CD8-positive, alpha-beta memory T cell (primary cell): ENCODE measurements at places on chromosomes 6 and 20. TPM values are rescaled to one million over a fixed set of nuclear protein-coding genes. Genes with fewer than 3 reads are reported as not detected.

The TINAG gene
- not detected for total RNA-seq

The CRIP3 gene
- total RNA-seq, result not detected

The SLC52A3 gene
- not detected for total RNA-seq

The RAET1G gene
- not detected for total RNA-seq

The PTCRA gene
- not detected for total RNA-seq

The STMND1 gene
- 0.40 TPM for total RNA-seq

The RAET1E gene
- total RNA-seq, result not detected

The EFCAB8 gene
- 0.69 TPM for total RNA-seq

The COL10A1 gene
- total RNA-seq, result not detected

The NNAT gene
- 0.33 TPM for total RNA-seq

The C6orf52 gene
- 7.4 TPM for total RNA-seq

The MLN gene
- total RNA-seq, result not detected

The SLC16A10 gene
- 3.5 TPM for total RNA-seq

The MOCS3 gene
- total RNA-seq, result 8.1 TPM

The CCM2L gene
- total RNA-seq, result not detected
